ENCODE measurements at places on chromosomes 2 and 18. TPM values are rescaled to one million over a fixed set of nuclear protein-coding genes. Genes with fewer than 3 reads are reported as not detected.
A peak's percentile ranks its signal among the peaks of the same experiment; 100 is the strongest.

DNA sequence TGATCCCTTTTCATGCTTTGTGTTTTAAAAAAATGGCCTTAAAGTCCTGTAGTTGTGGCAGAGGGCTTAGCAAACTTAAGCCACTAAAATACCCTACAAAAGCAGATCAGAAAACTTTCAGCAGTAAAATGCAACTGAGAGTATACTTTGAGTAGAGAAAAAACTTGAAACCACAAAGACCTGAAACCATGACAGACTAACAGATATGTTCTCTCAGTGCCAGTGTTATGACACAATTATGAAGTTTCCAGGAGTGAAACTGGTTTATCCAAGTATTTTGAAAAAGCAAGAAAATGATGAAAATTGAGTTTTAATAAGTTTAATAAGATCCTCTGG is 74.5 kb downstream of the SPRED2 start:
- DNase-seq: no peak

DNA sequence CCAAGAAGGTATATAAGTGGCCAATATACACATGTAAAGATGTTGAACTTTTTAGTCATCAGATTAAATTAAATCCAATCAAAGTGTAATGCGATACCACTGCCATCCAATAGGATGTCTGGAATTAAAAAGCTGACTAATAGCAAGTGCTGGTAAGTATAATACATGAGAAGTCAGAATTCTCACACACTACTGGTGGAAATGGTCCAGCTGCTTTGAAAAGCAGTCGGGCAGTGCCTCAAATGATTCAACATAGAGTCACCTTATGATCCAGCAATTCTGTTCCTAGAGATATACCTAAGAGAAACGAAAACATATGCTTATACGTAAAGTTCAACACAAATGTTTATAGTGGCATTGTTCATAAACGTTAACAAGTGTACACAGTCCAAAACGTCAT is 124.1 kb upstream of the MYT1L start:
- peak; percentile 3 for DNase-seq

DNA sequence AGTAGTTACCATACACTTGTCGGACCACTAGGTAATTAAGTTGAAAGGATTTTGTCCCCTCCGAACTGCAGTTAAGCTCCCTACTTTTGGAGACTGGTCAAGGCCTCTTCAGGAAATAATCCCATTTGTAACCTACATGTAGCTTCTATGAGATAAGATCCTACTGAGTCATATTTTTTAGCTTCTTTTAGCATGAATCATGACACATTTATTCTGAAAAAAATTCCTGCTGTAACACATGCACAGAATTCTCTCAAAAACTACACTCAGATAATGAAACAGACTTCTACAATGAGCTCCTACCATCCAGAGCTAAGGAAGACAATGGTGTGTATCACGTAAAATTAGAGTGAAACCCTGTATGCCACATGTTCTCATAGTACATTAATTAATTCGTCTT is 100.7 kb upstream of the CCDC195 start:
- peak; percentile 85 for DNase-seq

DNA sequence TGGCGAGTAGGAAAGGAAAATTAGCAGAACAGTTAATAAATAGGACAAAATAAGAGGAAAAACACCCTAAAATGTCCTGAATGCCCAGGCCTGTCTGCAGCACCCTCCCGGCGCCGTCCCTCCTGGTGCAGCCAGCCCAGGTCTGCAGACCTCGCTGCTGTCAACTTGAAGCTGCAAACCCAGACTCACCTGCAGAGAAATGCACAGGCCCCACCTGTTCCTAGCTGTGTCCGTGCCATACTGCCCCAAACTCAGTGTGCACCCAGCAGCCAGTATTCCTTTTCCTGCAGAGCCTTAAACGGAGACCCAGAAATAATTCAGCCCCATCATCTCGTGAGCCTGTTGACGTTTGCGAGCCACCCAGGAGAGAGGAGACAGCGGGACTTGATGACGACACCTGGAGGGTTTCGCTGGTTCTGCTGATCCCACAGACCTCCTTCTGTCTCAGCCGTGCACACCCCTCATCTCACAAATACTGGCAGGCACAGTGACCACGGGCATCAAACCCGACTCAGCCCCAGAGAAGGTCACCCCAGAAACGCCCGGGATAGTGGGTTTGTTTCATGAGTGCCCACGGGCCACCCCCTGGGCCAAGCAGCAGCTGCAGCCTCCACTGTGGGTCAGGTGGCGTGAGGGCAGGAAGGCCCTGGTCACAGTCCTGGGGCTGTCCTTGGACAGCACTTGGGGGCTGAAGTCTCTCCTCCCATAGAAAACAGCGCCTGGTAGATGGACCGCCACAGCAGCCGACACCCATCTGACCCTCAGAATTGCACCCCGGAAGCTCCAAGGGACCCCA is 239.5 kb upstream of the SALL3 start:
- DNase-seq: no peak

DNA sequence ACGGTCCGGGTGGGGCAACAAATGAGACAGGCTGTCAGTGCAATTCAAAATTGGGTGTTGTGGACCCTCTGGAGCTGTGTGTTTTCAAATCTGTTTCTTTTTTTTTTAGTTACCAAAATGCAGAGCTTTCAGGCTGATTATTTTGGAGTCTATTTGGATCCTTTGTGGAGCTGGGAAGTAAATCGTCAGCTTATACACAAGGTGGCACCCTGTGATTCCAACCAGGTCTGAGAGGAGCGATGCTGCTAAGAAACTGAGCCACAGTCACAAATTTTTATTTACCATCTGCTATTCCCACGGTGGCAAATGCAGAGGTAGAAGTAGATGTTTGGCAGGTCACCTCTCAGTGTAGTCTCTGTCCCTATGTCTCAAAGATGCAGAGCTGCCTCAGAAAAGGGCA is 3.8 kb upstream of the EPC2 start:
- peak; percentile 29 for DNase-seq

DNA sequence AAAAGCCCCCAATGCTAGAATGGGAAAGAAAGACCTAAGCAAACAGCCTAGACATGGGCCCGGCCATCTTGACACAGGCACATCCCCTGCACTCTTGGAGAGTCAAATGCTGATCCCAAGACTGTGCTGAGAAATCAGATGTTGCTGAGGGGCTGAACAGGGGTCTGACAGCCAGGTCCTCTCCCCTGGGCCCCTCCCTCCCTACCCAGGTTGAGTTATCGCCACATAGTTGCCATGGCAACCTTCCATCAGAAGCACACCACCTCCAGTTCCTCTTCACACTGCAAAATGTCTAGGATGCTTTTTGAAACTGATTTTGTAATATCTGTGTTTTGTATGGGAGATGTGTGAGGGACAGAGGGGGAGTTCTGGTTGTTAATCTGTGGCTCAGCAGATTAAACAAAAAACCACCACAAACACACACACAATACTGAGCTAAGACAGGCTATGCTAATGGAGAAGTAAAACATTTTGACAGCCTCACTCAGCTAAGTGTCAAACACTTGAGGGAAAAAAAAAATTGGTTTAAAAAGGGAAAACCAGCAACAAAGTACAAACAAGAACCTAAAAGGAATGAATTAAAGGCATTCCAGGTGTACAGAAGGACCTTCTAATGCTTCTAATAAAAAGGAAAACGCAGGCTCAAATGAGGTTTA is 88.2 kb downstream of the TMEM163 start:
- no peak for DNase-seq

DNA sequence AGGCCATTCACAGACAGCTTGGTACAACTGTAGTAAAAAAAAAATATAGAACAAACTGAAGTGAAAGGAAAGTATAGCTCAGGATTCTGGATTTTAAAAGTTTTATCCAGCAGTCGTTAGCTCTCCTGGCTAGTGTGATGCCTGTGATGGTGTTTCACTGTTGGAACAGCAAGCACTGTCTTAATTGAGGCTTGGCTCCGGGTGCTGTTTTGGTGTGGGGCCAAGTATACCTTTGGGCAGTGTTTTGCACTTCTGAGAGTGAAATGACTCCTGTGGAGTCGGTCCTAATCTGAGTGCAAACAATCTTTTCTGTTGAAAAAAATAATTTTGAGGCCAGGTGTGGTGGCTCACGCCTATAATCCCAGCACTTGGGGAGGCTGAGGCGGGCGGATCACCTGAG is 28.7 kb upstream of the RAB1A start:
- no peak for DNase-seq

GRCh38 chr2:66442516-66443185 is 7.7 kb downstream of the MEIS1 start:
- DNase-seq: no peak

DNA sequence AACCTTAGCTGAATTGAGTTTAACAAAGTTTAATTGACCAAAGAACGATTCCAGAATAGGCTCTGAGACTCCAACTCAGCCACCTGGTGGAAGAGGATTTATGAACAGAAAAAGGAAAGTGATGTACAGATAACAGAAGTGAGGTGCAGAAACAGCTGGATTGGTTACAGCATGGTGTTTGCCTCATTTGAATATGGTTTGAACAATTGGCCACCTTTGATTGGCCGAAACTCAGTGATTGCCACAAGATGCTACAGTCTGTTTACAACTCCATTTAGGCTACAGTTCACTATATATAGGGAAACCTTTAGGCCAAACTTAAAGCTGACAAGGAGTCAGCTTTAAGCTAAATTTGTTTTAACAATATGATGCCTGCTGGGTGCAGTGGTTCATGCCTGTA is 28.1 kb upstream of the SLC35G4 start:
- DNase-seq: no peak

DNA sequence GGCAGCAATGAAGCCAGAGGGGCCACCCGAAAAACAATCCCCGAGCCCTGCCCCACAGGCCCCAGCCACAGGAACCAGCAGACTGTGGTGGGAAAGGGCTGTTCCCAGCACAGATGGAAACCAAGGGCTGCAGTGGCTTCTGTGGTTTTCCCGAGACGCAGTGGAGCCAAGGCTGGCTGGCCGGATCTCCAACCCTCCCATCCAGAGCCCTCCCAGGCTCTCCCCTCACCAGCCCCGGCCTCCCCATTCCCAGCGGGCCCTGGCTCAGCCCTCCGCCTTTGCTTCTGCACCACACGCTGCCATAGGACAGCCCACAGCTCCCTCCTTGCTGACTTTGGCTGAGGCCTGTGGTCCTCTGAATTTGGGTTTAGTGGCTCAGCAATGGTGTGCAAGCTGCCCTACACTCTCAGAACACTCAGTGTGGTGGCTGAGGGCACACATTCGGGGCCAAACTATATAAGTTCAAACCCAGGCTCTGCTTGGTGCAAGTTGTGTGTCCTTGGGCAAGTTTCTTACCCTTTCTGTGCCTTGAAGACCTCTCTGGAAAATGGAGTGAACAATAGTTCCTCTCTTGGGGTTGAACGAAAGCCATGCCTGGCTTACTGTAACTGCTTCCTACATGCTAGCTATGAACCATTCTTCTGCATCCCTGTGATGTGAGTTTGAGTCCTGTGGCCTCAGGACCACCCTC is 200.1 kb downstream of the SMAD7 start:
- DNase-seq: peak; percentile 44

DNA sequence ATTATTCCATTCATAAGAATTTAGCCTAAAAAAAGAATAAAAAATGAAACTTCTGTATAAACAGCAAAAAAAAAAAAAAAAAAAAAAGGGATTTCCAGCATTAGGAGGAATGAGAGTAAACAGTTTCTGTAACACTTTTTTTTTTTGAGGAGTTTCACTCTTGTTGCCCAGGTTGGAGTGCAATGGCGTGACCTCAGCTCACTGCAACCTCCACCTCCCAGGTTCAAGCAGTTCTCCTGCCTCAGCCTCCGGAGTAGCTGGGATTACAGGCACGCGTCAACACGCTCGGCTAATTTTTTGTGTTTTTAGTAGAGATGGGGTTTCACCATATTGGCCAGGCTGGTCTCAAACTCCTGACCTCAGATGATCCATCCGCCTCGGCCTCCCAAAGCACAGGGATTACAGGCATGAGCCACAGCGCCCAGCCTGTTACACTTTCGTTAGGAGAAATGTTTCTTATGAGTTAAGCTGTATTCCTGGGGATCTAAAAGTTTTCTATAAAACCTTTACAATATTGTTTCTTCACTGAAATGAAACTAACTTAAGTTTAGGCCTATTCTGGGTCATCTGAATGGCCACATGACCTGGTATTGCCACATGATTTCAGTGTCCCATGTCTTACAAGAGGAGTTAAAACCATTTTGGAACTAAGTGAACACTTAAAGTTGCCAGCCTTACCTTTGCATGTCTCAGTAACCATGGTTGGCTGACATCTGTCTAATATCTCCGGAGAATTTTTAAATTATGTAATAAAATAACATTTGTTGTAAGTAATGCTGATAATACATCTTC is 17.5 kb downstream of the SMAD2 start:
- no peak for DNase-seq

GRCh38 chr2:129806317-129806716 is 173.1 kb upstream of the RAB6C start:
- DNase-seq: no peak

GRCh38 chr2:102439065-102439695 is 16.2 kb downstream of the IL18RAP start:
- peak; percentile 36 for DNase-seq

- DNase-seq: peak; percentile 64
Measured at GRCh38 chr18:8899000-8899399, 193.6 kb downstream of the MTCL1 start.

GRCh38 chr2:217954971-217955740 is 47.6 kb downstream of the TNS1 start:
- DNase-seq: no peak

DNA sequence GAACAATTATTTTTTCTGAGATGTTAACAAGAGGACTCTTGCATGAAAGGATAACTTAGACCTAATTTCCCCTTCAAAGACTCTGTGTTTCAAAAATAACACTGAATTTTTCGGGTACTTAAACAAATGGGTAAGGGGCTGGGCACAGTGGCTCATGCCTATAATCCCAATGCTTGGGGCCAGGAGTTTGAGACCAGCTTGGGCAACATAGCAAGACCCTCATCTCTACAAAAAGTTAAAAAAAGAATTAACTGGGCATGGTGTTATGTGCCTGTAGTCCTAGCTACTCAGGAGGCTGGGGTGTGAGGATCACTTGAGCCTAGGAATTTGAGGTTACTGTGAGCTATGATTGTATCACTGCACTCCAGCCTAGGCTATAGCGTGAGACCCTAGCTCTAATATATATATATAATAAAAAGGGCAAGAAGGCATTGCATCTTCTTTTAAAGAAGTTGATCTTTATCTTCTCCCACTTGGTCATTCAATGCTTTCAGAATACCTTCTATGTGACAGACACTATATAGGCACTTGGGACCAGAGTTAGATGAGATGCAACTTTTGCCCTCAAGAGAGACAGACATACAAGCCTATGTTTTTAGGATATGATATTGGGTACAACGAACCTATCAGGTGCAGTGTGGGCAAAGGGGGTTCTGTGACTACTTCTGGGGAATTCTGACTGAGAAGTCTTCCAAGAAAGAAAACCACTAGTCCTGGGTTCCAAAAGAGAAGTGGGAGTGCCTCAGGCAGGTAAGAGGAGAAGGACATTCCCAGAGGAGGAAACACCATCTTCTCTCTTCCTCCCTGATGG is 120.0 kb downstream of the MYCN start:
- no peak for DNase-seq

- DNase-seq: peak; percentile 99
Measured at GRCh38 chr18:68177807-68178702, 536.9 kb downstream of the TMX3 start.

- no peak for DNase-seq
Measured at GRCh38 chr2:190697421-190697820, 48.5 kb downstream of the NAB1 start.

The SERPINB12 gene
- total RNA-seq: not detected

The DCDC2C gene
- not detected for total RNA-seq

The SAG gene
- not detected for total RNA-seq

The DNAH7 gene
- total RNA-seq: 0.64 TPM

The RAPH1 gene
- 9.3 TPM for total RNA-seq

The PFN4 gene
- 0.12 TPM for total RNA-seq

The ZEB2 gene
- 10.7 TPM for total RNA-seq

The CD8B2 gene
- 0.10 TPM for total RNA-seq

The LIMS4 gene
- total RNA-seq: 0.94 TPM

The PIEZO2 gene
- 11.7 TPM for total RNA-seq

Data from M059J (cell line).